Activated T-cell treated with anti-CD3 and anti-CD28 coated beads, Interleukin-2, amount 50 U/mL, for 24 hours (primary cell): ENCODE measurements at places on chromosomes 5 and 9.
A peak's percentile ranks its signal among the peaks of the same experiment; 100 is the strongest.

DNA sequence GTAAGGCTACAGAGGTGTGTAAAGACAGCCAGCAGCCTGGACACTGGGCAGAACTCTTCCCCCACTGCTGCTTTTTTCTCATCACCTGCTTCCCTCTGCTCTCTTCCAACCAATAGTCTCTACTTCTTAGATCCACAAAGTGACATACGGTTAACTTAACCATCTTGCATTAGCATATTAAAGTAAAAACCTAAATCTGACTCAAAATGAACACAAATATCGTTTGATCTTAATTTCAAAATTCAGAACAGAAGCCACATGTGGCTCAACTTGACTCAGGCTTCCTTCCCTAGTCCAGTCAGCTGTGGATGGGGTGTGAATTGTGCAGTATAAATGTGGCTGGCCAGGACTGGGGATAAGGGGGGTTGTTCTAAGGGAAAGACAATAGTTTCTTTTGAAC lies 114.3 kb downstream of the STARD4 start:
- no peak for DNase-seq

DNA sequence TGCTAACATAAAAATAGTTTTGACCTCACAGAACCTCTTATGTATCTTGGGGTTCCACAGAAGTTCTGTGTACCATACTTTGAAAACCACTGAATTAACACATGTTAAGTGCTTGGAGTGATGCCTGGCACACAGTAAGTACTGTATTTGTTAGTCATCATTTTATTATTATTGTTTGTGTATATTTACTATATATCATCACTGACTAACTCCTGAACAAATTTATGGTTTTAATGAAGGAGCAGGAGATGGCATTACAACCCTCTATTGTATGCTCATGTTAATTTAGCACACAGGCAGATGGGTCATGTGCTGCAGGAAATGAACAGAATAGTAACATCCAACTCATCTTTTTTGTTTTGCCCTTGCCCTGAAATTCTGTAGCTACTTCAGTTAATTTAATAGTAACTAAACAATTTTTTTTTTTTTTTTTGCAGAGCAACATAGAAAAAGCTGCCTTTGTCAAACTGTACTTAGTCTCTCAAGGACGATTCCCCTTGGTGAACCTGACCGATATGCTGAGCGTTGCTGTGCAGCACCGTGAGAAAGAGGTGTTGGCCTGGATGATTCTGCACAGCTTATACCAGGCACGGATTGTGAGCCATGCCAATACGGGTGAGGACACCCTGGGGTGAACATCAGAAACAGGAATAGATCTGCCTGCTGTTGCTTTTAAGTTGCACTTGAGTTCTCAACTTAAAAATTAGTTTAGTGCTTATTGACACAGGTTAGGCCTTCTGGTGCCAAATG lies 45.4 kb downstream of the HACD4 start:
- no peak for DNase-seq

DNA sequence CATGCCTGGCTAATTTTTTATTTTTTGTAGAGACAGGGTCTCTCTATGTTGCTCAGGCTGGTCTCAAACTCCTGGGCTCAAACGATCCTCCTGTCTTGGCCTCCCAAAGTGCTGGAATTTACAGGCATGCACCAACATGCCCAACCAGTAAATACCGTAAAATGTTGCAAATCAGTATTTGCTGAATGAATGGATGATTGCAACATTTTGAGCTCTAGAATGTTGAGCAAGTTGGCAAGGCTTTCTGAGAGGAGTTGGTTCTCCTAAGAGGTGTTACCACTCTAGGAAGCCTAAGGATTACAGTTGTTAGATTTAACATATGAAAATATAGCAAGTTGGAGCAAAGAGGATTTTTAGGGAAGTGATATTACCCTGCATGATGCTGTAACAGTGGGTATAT lies 15.6 kb upstream of the DMXL1 start:
- no peak for DNase-seq

- no peak for DNase-seq
Observed at GRCh38 chr5:139473105-139473504, 2.3 kb downstream of the SMIM33 start.

DNA sequence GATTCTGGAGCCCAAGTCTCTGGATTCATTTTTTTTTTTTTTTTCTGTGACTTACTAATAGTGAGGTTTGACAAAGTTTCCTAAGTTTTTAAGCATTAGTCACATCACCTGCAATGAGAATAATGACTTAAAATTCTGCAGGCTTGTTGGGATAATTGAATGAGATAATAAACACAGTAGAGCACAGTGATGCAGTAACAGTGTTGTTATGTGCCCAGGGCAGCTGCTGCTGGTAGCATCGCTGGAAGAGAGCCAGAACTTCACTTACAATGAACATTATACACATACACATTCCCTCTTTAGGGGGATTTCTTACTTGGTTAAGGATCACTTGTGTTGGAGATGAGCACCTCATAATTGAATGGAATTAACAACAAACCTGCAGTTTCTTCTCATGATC lies 78.9 kb downstream of the ALDH7A1 start:
- DNase-seq = no peak

GRCh38 chr9:72542917-72543316 lies 21.5 kb downstream of the TMC1 start:
- DNase-seq = no peak

DNA sequence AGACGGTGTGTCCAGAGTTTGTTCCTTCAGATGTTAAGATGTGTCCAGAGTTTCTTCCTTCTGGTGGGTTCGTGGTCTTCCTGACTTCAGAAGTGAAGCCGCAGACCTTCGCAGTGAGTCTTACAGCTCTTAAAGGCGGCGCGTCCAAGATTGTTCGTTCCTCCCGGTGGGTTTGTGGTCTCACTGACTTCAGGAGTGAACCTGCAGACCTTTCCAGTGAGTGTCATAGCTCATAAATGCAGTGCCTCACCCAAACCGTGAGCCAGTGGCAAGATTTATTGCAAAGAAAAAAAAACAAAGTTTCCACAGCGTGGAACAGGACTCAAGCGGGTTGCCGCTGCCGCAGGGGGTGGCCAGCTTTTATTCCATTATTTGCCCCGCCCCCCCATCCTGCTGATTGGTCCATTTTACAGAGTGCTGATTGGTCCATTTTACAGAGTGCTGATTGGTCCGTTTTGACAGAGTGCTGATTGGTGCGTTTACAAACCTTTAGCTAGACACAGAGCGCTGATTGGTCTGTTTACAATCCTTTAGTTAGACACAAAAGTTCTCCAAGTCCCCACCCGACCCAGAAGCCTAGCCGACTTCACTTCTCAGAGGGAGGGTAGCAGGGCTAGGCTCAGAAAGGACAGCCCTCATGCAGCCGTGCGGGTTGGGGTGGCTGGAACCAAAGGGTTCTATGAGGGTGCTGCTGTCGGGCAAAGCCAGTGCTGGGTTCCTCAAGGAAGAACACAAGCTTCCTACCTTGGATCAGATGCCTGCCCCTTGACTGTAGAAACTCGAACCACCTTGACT lies 9.1 kb upstream of the RNF130 start:
- DNase-seq = peak; percentile 70

DNA sequence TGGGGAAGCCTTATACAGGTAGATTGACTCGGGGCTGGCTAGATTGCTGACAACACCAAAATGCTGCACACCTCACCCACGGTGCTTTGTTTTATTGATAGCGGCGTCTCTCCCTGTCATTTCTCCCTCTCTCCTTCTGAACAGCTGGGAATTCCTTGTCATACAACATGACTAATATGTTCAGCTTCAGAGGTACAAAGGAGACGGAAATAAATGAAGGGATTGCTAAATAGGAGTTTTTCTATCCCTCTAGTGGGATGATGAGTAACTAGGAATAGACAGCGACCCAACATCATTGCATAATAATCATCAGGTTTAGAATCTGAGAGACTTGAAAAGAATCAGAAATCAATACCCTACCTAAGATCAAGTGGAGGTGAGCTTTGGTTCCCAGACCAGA lies 337.7 kb upstream of the PANK3 start:
- DNase-seq = no peak

DNA sequence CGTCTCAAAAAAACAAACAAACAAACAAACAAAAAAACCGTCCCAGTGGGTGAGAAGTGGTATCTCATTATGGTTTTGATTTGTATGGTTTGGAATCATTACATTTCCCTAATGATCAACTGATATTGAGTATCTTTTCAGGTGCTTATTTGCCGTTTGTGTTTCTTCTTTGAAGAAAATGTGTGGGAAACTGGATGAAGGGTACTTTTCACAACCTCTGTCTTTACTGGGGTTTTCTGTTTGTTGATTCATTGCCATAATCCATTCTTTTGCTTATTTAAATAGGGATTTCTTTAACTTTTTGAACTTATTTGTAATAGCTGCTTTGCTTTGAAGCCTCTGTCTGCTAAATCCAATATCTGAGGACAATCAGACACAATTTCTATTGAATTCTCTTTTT lies 9.2 kb upstream of the BICD2 start:
- DNase-seq = no peak

DNA sequence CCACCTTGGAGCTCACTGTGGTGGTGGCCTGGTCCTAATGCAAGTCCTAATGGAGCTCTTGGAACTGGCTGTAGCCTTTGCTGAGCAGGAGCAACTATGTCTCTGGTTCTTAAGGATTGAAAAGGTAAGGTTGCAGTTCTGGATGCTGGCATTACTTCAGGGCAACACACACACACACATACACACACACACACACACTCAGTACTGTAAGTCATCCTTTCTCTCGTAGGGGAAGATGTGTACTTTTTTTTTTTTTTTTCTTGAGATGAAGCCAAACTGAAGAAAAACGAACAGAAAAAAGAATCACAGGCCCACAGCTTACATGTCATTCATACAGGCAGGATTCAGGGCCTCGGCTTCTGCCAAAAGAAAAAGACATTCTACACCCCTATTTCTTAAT lies 81.1 kb upstream of the RPS23 start:
- no peak for DNase-seq

GRCh38 chr9:123116036-123116435 lies 82.6 kb downstream of the GPR21 start:
- no peak for DNase-seq

- DNase-seq = no peak
Observed at GRCh38 chr9:99590840-99591239, 230.8 kb upstream of the NR4A3 start.

DNA sequence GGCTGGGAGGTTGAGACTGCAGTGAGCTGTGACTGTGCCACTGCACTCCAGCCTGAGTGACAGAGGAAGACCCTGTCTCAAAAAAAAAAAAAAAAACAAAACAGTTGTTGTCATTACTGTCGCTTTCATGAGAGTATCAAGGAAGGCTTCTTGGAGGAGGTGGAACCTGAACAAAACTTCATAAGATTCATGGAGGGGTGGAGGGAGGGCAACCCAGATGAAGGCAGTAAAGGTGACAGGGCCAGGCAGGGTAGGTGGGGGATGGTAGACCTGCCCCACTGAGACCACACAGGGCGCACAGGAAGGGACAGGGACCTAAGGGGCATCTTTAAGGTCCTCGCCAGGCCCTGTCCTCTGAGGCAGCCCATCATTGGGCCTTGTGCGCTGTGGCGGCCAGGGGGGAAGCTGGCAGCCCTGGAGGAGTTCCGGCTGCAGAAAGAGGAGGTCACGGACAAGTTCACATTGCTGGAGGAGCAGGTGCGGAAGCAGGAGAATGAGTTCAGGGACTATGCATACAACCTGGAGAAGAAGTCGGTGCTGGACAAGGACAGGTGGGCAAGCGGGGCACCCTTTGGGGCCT lies 3.5 kb downstream of the CFAP157 start:
- no peak for DNase-seq

DNA sequence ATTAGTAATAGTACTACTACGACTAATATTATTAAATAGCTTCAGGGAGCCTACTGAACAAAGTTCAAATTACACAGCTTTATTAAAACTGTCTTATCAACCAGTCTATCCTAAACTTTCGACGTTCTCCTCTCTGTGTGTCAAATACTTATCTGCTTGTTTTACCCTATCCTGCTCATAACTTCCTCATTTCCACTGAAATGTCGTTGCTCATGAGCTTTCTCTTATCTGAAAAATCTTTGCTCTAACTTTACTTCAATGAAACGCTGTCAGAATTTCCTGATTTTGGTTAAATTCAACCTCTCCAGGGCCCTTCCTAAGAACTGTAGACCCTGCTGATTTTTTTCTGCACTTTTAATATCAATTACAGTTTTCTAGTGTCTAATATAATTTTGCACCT lies 1431.0 kb upstream of the WWC1 start:
- no peak for DNase-seq

DNA sequence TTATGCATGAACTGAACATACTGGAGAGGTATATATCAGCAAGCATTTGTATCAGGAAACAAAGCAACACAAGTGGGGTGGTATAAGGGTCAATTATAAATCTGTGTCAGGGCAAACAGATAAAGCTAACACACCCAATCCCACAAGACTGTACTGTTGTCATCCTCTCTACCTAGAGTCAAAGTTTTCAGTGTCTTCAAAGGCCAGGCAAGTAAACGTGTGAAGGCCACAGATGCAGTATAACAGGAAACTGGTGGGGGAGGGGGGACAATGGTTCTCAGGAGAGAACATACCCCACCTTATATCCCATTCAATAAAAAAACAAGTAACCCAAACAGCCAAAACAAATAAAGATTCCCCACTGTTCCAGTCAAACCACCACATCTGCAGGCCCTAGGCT lies 22.1 kb downstream of the ELP1 start:
- no peak for DNase-seq

GRCh38 chr5:177230660-177231059 lies 72.9 kb downstream of the RAB24 start:
- no peak for DNase-seq

DNA sequence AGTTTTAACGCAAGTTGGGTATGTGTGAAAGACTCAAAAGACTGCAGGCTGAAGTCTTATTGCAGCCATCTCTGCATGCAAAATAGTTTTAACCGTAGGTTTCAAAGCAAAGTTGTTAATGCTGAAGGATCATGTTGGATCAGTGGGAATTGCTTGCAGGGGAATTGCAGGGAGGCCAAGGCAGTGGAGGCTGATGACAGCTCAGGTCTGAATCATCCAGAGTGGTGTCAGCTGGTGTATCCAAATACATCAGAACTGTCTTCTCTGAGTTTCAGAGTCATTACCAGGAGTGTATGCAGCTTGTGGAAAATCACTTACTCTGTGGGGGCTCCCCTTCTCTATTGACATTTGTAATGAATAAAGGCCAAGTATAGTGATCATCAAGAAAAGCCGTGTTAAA lies 435.7 kb downstream of the SH3GL2 start:
- DNase-seq = no peak

DNA sequence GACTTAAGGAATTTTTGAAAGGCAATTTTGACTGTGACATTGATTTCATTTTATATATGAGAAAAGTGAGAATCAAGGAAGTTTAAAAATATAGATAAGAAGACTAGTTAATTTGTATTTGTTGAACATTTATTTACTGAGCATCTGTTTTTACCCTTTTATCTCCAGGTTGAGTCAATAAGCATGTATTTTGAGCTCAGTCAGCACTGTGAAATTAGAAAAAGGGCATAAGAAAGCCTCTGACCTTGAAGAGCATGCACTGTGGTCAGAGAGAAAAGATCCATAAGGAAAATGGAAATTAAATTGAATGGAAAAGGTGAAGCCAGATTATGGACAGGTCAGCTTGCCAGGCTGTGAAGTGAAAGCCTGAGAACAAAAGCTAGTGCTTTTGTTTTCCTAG lies 44.4 kb downstream of the ELL2 start:
- no peak for DNase-seq

- no peak for DNase-seq
Observed at GRCh38 chr5:139126711-139127111, 71.5 kb downstream of the SIL1 start.

GRCh38 chr5:60673334-60673733 lies 26.6 kb downstream of the DEPDC1B start:
- DNase-seq = no peak

GRCh38 chr9:2145746-2146145 lies 130.6 kb downstream of the SMARCA2 start:
- DNase-seq = no peak
